IPS DF 19.7 (cell line): ENCODE measurements at places on chromosomes 4 and X.

DNA sequence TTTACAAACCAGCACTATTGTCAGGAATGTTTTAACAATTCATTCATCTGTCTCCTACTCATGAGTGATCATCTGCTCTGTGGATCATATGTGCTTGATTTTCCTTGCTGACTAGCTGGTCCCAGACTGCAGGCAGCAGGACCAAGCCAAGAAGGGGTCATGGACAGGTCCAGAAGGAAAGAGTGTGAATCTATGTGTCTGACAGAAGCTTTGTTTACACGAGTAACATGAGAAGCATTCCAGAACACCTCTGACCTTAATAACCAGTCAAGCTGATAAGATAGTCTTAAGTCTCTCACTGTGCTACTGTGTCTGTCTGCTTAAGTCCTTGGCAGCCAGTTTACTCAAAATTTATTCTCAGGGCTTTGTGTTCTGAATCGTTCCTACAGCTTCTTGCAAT lies 39.0 kb downstream of the GUCY1A1 start:
- no peak for DNase-seq

DNA sequence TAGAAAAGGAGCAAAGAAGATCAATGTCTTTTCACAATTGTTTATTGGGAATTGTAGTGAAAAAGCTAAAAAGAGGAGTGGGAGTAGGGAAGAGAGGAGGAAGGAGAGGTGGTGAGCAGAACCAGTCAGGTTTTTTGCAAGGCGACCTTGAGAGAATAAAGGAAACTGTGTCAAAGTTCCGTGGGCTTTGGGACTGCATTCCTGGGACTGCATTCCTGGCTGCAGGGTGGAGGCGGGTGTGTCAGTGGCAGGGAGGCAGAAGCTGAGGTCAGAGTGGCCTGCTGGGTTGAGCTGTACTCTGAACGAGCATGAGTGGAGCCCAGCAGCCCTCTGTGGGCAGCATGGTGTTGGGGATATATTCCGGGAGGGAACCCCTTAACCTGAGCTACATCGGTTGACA lies 66.8 kb upstream of the UCP1 start:
- no peak for DNase-seq

GRCh38 chrX:14504960-14505538 lies 24.3 kb upstream of the GLRA2 start:
- DNase-seq = no peak

DNA sequence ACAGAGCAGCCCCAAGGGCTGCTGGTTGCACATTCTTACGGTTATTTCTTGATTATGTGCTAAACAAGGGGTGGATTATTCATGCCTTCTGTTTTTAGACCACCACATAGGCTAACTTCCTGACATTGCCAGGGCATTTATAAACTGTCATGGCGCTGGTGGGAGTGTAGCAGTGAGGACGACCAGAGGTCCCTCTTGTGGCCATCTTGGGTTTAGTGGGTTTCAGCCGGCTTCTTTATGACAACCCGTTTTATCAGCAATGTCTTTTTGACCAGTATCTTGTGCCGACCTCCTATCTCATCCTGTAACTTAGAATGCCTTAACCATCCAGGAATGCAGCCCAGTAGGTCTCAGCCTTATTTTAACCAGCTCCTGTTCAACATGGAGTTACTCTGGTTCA lies 212.4 kb upstream of the GRID2 start:
- DNase-seq = no peak
